Activated CD8-positive, alpha-beta memory T cell treated with anti-CD3 and anti-CD28 coated beads, Interleukin-2, amount 10 ng/mL, durations not matched to agents 7 days and 5 days (primary cell): ENCODE measurements at places on chromosomes 2 and 18. TPM values are rescaled to one million over a fixed set of nuclear protein-coding genes. Genes with fewer than 3 reads are reported as not detected.

The RASGRP3 gene
- 15.2 TPM for total RNA-seq

The LAMA1 gene
- total RNA-seq, result not detected

The METTL4 gene
- total RNA-seq, result 25.3 TPM

The COBLL1 gene
- total RNA-seq, result not detected

The CNDP1 gene
- not detected for total RNA-seq

The RUFY4 gene
- total RNA-seq, result 1.4 TPM

The MAPRE2 gene
- total RNA-seq, result 49.0 TPM

The MBP gene
- total RNA-seq, result 101 TPM

The RPRM gene
- total RNA-seq, result not detected

The MOCOS gene
- total RNA-seq, result 0.40 TPM

The ADRA2B gene
- 0.09 TPM for total RNA-seq

The GPD2 gene
- total RNA-seq, result 23.6 TPM

The ZNF385B gene
- total RNA-seq, result not detected

The ENOSF1 gene
- 79.3 TPM for total RNA-seq

The ANKRD30B gene
- total RNA-seq, result not detected

The SLC16A14 gene
- 0.47 TPM for total RNA-seq

The MATN3 gene
- total RNA-seq, result not detected

The UNC80 gene
- total RNA-seq, result not detected

The DSEL gene
- 0.05 TPM for total RNA-seq

The OBSL1 gene
- 0.16 TPM for total RNA-seq

The SAP130 gene
- total RNA-seq, result 40.0 TPM

The CD226 gene
- 95.4 TPM for total RNA-seq

The SGPP2 gene
- total RNA-seq, result 0.44 TPM

The ICA1L gene
- total RNA-seq, result 3.8 TPM

The WNT6 gene
- not detected for total RNA-seq
